ENCODE measurements at places on chromosomes 13 and 19. TPM values are rescaled to one million over a fixed set of nuclear protein-coding genes. Genes with fewer than 3 reads are reported as not detected.

The ZNF546 gene
- polyA plus RNA-seq, result 2.6 TPM

The DLL3 gene
- 0.14 TPM for polyA plus RNA-seq

The THSD8 gene
- 2.0 TPM for polyA plus RNA-seq

The TEX29 gene
- 2.2 TPM for polyA plus RNA-seq

The MEF2B gene
- 2.8 TPM for polyA plus RNA-seq

The GPR183 gene
- 1.2 TPM for polyA plus RNA-seq

The COL5A3 gene
- polyA plus RNA-seq, result 6.4 TPM

The CILP2 gene
- polyA plus RNA-seq, result not detected

The CAMSAP3 gene
- 64.5 TPM for polyA plus RNA-seq

The SKA3 gene
- 0.16 TPM for polyA plus RNA-seq

The CYP2F1 gene
- not detected for polyA plus RNA-seq

The ZNF383 gene
- polyA plus RNA-seq, result 2.7 TPM

The TNFSF9 gene
- not detected for polyA plus RNA-seq

The PLK5 gene
- 0.23 TPM for polyA plus RNA-seq

The SIGLEC9 gene
- polyA plus RNA-seq, result 1.0 TPM

The ZNF560 gene
- not detected for polyA plus RNA-seq

- H3K27ac ChIP-seq, result no peak overlapping the region
- no peaks in the 10 kb centered on the region for H3K4me1 ChIP-seq
- DNase-seq, result no peak
- no peak overlapping the region for H3K4me3 ChIP-seq
- no peaks in the 10 kb centered on the region for H3K27me3 ChIP-seq
Observed at GRCh38 chr13:64723724-64724123, 2506.4 kb downstream of the PCDH9 start.

DNA sequence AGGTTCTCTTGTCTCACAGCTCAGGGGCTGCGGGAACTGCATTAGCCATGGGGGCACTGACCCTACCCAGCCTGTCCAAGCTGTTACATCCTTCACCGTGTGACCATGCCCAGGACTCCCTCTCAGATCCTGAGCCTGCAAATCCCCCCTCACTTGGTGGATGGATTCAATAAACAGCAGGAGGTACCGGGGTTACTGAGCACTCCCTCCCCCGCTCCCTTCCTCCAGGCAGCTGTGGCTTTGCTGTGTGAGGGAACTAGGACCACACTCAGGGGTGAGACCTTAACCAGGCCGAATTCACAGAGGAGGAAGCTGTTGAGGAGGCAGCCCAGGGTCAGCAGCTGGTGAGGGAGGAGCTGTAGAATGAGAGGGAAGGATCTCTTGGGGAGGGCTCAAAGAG lies 27.0 kb upstream of the CEACAM1 start:
- no peaks in the 10 kb centered on the region for H3K27me3 ChIP-seq
- no peak overlapping the region for H3K27ac ChIP-seq
- H3K4me1 ChIP-seq, result no peaks in the 10 kb centered on the region
- H3K36me3 ChIP-seq, result no peaks in the 10 kb centered on the region

GRCh38 chr19:42601811-42602443 lies 7.2 kb upstream of the CEACAM8 start:
- no peak overlapping the region for H3K4me3 ChIP-seq
- DNase-seq, result peak; percentile 20
- no peak overlapping the region for H3K27ac ChIP-seq

DNA sequence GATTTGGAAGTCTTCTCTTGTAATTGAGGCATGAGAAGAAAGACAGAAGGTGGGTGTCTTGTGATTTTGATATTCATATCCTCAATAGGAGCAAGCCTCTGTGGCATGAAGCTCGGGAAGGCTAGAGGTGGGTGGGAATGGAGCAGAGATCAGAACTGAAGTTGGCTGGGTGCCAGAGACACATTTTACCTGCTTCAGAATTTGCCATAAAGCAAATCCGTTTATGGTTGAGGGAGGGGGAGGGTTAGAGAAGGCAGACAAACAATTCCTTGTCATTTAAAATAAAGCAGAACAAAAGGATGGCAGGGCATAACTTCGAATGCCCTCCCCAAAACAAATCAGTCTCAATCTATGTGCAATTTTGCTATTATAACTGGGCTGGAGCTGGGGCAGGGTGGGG lies 305.9 kb downstream of the KLF5 start:
- H3K4me3 ChIP-seq, result no peak overlapping the region
- H3K36me3 ChIP-seq, result no peaks in the 10 kb centered on the region
- DNase-seq, result no peak
- no peaks in the 10 kb centered on the region for H3K27me3 ChIP-seq
- H3K27ac ChIP-seq, result no peak overlapping the region
- H3K4me1 ChIP-seq, result peaks cover 5% of the 10 kb centered on the region

- no peak overlapping the region for H3K4me3 ChIP-seq
- H3K36me3 ChIP-seq, result no peaks in the 10 kb centered on the region
- no peaks in the 10 kb centered on the region for H3K4me1 ChIP-seq
- H3K27me3 ChIP-seq, result no peaks in the 10 kb centered on the region
- no peak overlapping the region for H3K27ac ChIP-seq
Observed at GRCh38 chr13:100254002-100254401, 165.1 kb downstream of the PCCA start.

- DNase-seq, result no peak
- H3K27me3 ChIP-seq, result no peaks in the 10 kb centered on the region
- no peaks in the 10 kb centered on the region for H3K36me3 ChIP-seq
Observed at GRCh38 chr13:27632214-27632613, 10.5 kb downstream of the POLR1D start.

GRCh38 chr13:60019119-60019993 lies 144.4 kb downstream of the DIAPH3 start:
- no peak overlapping the region for H3K27ac ChIP-seq
- H3K4me1 ChIP-seq, result peaks cover 5% of the 10 kb centered on the region
- no peak overlapping the region for H3K4me3 ChIP-seq
- no peaks in the 10 kb centered on the region for H3K36me3 ChIP-seq

DNA sequence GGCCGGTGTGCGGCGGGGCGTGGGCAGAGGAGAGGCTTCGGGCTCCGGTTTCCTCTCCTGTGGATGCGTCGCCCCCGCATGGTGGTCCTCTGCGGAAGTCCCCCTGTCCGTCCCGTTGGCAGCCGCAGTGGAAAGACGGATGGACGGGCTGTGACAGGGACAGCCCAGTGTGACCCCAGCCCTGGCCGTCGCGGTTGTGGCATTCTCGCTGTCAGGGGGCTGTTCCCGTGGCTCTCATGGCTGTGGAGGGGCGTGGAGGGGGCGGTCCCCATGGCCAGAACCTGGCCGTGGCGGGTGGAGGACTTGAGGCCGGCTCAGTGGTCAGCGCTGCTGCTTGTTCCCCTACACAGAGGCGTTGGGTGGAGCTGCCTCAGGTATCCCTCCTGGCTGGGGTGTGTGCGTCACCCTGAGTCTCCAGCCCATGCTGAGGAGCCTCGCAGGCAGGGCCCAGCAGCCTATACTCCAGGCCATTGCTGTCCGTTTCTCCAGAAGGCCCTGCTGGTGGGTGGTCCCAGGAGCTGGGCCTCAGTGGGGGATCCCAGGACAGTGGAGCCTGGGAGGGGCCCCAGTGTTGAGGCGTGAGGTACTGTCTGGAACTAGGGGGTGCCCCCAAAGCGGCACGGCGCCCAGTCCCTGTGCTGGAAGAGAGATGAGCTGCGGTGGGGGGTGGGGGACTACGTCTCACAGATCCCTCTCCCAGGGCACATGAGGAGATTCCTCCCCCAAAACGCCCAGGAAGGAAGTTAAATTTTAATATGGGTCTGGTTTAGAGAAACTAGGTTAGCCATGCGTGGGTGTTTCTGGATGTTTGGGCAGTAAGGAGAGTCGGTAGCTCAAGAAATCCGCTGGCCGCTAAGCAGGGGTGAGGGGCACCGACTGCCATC lies 20.3 kb downstream of the CSNK1G2 start:
- H3K4me1 ChIP-seq, result no peaks in the 10 kb centered on the region
- DNase-seq, result no peak
- H3K36me3 ChIP-seq, result no peaks in the 10 kb centered on the region
- H3K4me3 ChIP-seq, result no peak overlapping the region
- no peaks in the 10 kb centered on the region for H3K27me3 ChIP-seq

DNA sequence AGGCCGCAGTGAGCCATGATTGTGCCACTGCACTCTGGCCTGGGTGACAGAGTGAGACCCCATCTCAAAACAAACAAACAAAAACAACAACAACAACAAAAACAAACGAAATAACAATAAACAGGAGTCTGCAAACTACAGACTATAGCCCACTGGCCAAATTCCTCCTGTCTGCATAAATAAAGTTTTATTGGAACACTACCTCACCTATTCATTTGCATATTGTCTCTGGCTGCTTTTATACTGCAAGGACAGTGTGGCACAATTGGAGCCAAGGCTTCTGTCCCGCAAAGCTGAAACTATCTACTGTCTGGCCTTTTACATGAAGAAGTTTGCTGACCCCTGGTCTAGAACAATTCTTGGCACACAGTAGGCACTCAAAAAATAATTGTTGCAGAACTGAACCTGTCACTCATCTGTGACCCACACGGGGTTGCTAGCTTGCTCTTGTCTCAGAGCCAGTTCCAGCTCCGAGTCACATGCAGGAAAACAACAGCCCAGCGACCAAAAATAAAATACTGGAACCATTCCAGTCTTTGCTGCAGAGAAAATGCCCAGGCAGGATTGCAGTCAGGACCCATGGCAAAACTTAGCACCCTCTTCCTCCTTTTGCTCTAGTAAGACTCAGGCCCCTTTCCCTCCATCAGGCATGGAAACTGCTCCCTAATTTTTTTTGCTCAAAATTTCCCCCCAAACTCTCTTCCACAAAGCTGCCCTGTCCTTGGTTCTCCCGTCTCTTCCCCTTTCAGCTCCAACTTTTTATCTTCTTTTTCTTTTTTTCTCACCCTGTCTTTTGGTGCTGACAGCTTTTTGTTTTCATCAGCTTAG lies 4.8 kb upstream of the MYH14 start:
- no peaks in the 10 kb centered on the region for H3K27me3 ChIP-seq
- H3K4me3 ChIP-seq, result no peak overlapping the region
- H3K36me3 ChIP-seq, result no peaks in the 10 kb centered on the region

GRCh38 chr19:47124937-47125668 lies 5.5 kb upstream of the SAE1 start:
- no peak overlapping the region for H3K4me3 ChIP-seq
- no peaks in the 10 kb centered on the region for H3K4me1 ChIP-seq
- DNase-seq, result no peak
- no peaks in the 10 kb centered on the region for H3K36me3 ChIP-seq
- no peaks in the 10 kb centered on the region for H3K27me3 ChIP-seq

DNA sequence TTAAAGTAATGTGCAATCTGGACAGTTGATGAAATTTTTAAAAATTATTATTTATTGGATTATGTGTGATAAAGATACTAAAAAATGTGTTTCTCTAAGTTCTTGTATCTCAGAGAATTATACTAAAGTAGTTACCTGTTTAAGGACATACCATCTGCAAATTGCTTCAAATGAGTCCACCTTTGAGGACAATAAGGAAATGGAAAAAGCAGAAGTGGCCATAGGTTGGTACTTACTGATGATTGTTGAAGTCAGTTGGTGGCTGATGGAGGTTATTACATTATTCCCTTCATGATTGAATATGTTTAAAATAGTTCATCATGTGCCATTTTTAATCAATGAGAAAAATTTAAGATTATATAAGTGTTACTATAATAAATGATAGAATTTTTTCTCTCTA lies 367.0 kb downstream of the MYO16 start:
- no peak for DNase-seq
- H3K36me3 ChIP-seq, result no peaks in the 10 kb centered on the region
- H3K27me3 ChIP-seq, result no peaks in the 10 kb centered on the region
- no peaks in the 10 kb centered on the region for H3K4me1 ChIP-seq
- no peak overlapping the region for H3K4me3 ChIP-seq
- H3K27ac ChIP-seq, result no peak overlapping the region

GRCh38 chr13:28573595-28574373 lies 78.9 kb upstream of the FLT1 start:
- no peaks in the 10 kb centered on the region for H3K4me1 ChIP-seq
- no peak overlapping the region for H3K4me3 ChIP-seq
- no peaks in the 10 kb centered on the region for H3K36me3 ChIP-seq

GRCh38 chr19:292281-292884 lies 1.2 kb upstream of the PLPP2 start:
- H3K4me3 ChIP-seq, result no peak overlapping the region
- DNase-seq, result no peak
- H3K27ac ChIP-seq, result no peak overlapping the region
- H3K4me1 ChIP-seq, result peaks cover 10% of the 10 kb centered on the region
- no peaks in the 10 kb centered on the region for H3K36me3 ChIP-seq

DNA sequence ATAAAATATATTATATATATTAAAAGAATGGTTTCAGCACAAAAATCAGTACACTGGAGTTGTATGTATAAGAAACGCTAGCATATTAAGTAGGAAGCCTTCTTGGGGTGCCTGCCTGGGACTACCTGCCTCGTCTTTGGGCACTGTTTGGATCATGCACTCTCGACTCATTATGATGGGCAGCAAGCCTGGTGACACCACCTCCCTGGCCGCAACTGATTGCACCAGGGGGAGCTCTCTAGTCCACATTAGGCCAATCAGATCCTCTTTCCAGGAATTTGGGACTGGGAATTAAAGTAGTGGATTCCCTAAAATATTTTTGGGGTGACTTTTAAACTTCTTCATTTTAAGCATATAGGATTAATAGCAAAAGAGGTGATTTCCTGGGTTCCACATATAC lies 56.0 kb upstream of the RGCC start:
- no peaks in the 10 kb centered on the region for H3K4me1 ChIP-seq
- H3K27ac ChIP-seq, result no peak overlapping the region
- no peak for DNase-seq

- no peaks in the 10 kb centered on the region for H3K4me1 ChIP-seq
- H3K4me3 ChIP-seq, result no peak overlapping the region
- no peak for DNase-seq
- no peaks in the 10 kb centered on the region for H3K36me3 ChIP-seq
- H3K27ac ChIP-seq, result no peak overlapping the region
- H3K27me3 ChIP-seq, result no peaks in the 10 kb centered on the region
Observed at GRCh38 chr13:102768909-102769308, 4.7 kb downstream of the TEX30 start.

DNA sequence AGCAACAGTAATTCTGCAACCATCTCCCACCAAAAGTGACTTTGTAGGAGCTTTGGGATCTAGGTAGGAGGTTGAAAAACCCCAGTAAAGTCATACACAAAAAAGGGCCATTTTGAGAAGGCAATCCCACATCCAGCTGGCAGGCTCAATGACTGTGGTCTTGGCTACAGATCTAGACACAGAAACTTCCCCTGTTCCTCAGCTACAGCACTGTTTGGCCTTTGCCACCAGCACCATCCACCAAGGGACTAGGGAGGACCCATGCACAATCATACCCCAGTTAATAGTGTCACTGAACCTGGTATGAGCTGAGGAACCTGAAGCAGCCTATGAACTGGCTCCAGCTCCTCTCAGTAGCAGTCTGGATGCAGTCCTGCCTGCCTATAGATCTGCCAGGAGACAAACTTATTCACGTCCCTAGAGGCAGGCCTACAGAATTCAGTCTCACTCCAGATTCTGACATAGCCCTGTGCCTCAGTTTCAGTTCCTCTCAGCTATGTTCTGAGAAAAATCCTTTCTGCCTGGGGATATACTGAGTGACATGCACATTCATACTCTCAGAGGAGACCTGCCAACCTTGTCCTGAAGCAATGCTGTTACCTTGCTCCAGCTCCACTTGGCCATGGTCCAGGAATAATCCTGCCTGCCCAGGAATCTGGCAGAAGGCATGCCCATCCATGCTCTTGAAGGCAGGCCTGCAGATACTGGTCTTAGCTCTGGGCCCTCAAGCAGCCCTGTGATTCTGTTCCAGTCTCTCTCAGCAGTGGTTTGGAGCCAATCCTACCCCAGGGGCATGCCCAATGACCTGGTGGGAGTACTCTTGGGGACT lies 2048.3 kb upstream of the PCDH20 start:
- H3K4me1 ChIP-seq, result no peaks in the 10 kb centered on the region
- no peaks in the 10 kb centered on the region for H3K36me3 ChIP-seq
- no peak for DNase-seq
- H3K27ac ChIP-seq, result no peak overlapping the region
- H3K27me3 ChIP-seq, result no peaks in the 10 kb centered on the region

Measured in pancreas (tissue), 10 donors.